Stimulated activated CD4-positive, alpha-beta T cell treated with anti-CD3 and anti-CD28 coated beads, Interleukin-15, amount 100 ng/mL, for 1 hour (primary cell): ENCODE measurements at places on chromosomes 12 and 14.

DNA sequence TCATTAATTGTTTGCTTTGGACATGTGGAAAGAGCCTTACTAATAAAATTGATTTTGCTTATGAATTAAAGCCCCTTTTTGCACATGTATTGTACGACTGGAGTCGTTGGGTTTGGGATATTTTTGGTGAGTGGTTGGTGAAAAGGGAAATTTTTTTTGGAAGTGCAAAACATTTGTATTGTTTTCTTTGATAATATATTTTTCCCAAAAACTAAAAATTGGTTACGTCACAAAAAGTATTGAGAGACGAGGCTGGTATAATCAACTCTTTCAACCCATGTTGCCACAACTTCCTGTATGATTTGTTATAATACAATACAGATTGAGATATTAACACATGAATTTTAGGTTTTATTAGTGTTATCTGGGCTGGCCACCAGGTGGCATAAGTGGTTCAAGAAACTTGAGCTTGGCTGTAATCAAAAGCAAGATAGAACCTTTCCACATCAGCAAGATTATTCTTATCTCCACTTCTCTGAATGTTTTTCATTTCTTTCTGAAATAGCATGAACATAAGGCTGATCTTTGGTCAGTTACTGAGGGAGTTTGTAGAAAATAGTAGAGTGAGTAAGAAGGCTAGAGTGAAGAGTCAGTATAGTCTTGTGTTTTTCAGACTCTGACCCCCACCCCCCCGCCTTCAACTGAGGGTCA, 8.7 kb downstream of the NGDN start:
- peak; percentile 25 for DNase-seq

- DNase-seq, result no peak
Observed at GRCh38 chr14:61517911-61518384, 177.4 kb upstream of the HIF1A start.

GRCh38 chr14:95294834-95295599, 24.7 kb downstream of the CLMN start:
- no peak for DNase-seq

GRCh38 chr12:96295532-96296160, 101.5 kb downstream of the ELK3 start:
- DNase-seq, result no peak

DNA sequence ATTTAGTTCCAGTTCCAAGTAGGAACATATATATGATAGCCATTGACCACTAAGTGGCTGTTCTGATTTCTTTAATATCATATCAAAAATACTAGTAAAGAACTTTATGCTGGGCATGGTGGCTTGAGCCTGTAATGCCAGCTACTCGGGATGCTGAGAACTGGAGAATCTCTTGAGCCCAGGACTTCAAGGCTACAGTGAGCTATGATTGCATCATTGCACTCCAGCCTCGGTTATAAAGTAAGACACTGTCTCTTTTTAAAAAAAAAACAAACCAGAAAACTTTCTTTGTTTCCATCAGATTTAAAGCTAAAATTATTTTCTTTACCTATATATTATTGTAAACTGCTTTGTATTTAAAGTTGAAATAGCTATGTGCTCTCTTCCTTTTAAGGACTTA, 127.0 kb downstream of the SCAF11 start:
- DNase-seq, result no peak

GRCh38 chr12:110744151-110744571, 1.5 kb upstream of the PPP1CC start:
- no peak for DNase-seq

DNA sequence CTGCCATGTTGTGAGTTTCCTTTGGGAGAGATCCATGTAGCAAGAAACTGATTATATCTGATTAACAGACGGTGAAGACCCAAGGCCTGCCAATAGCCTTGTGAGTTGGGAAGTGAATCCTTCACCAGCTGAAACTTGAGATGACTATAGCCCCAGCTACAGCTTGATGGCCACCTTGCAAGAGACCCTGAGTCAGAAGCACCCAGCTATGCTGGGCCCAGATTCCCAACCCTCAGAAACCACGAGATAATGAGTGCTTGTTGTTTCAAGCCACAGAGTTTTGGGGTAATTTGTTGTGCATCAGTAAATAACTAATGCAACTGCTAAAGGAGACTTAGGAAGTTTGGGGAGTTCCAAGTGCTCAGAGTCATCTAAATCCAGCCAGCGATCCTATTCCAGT, 80.3 kb downstream of the AVPR1A start:
- DNase-seq, result no peak

- no peak for DNase-seq
Observed at GRCh38 chr14:58476320-58476719, 48.8 kb downstream of the KIAA0586 start.

GRCh38 chr12:1531153-1531653, 63.2 kb downstream of the FBXL14 start:
- DNase-seq, result no peak
